ENCODE measurements at places on chromosomes 2 and 18.

DNA sequence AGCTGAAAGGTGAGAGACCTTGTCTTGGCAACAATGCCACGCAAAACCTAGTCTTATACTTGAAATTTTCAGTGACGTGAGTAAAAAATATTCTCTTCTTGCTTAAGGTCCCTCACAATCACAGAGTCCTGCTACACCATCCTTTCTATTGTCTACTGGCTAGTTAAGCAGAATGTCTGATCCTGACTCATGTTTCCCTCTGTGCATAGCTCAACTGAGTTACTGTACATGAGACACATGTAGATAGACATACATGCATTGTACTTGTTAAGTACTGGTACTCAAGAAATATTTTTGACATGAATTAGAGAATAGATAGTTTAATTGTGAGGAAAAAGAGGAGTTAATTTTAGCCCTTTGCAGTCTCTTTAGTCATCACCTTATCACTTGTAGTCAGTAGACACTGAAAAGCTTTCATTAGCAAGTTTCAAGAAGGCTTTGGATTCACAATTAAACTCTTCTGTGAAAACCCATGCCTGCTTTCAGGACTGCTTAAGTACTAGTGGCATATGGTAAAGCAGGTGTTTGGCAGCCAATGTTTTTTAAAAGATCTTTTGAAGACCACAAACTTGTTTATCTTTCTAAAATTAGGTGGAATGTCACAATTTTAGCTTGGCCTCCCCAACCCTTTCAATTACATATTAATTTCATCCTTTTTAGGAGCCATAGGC, 158.7 kb upstream of the CCDC150 start:
- DNase-seq, result no peak

- DNase-seq, result no peak
Measured at GRCh38 chr2:205511641-205512040, 170.7 kb upstream of the NRP2 start.

DNA sequence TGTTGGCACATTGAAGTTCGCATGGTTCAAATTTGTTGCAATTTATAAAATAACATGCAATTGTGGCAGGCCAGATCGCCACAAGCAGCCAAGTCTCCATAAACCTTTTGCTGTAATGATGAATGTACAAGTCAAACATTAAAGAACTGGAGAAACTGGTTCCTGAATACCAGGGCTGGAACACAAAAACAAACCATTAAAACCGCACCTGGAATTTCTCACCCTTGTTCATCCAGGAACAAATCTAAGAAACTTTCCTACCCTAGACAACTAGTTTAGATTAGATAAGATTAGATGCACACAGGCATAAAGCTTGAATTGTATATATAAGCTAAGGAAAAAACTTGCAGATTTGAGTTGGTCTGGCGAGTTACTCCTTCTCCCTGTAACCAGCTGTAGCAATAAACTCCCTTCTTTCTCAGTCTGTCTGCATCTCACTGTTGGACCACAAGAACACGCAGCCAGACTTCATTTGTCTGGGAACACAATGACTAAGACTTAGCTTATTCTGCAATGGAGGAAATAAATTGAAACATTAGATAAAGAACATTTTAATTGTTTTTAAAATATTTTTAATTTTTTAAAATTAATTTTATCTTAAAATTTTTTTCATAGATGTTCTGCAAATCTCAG, 1835.5 kb upstream of the LRRTM1 start:
- no peak for DNase-seq

GRCh38 chr18:49076654-49077166, 125.9 kb upstream of the SMAD7 start:
- DNase-seq, result no peak

DNA sequence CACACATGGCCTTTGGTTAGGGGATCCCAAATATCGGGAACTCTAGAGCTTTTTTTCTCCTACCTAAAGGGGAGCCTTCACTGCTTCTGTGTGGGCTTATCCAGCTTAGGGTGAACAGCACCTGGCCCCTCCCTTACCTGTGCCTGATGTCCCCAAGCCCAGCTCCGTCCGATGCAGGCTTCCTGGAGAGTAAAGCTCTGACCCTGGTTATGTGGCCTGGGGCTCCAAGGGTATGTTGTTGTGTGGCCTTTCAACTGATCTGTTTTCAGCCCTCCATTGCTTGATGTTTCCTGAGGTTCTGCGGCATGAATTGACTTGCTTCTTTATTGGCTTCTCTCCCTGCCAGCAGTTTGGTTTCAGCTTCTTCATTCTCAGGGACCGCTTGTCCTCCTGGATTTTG, 66.0 kb downstream of the RAB31 start:
- no peak for DNase-seq

- DNase-seq, result no peak
Measured at GRCh38 chr2:122194546-122194945, 439.1 kb downstream of the TSN start.

DNA sequence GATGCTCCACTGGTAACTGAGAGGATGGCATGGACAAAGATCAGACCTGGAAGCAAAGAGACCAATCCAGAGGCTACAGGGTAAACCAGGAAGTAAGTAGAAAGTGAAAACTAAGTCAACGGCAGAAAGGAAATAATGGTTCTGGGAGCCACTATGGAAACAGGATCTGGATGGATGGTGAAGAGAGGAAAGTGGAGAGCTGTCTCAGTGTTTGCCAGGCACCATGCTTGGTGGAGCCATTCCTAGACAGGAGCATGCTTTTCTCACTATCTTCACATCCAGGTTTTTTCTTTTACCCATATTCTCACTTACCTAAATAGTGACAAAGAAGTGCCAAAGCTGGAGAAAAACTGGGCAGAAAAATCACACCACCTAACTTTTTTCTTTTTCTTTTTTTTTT, 22.2 kb downstream of the ZNF521 start:
- peak; percentile 7 for DNase-seq

GRCh38 chr2:31251851-31252250, 17.9 kb downstream of the EHD3 start:
- no peak for DNase-seq

DNA sequence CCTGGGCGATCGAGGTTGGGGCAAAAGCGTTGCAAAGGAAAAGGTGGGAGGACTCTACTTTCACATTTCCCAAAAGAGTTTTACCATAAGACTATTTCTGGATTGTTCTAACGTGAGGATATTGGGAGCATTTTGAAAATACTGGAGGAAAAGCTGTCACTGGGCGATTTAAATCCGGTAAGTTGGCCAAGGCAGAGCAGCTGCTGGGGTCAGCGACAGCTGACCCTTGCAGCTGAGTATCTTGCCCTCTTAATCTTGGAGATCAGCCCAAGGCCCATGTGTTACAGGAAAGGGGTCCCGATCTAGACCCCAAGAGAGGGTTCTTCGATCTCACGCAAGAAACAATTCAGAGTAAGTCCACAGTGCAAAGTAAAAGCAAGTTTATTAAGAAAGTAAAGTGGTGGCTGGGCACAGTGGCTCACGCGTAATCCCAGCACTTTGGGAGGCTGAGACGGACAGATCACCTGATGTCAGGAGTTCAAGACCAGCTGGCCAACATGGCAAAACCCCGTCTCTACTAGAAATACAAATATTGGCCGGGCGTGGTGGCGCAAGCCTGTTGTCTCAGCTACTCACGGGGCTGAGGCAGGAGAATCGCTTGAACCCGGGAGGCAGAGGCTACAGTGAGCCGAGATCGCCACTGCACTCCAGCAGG, 964 bp upstream of the ST3GAL5 start:
- DNase-seq, result no peak

Measured in ACHN (cell line).